Right atrium auricular region (tissue), 2 donors: ENCODE measurements at places on chromosomes 2 and 18. TPM values are rescaled to one million over a fixed set of nuclear protein-coding genes. Genes with fewer than 3 reads are reported as not detected.

GRCh38 chr2:209671020-209671680 lies 100.5 kb upstream of the UNC80 start:
- H3K4me1 ChIP-seq = no peaks in the 10 kb centered on the region
- H3K27ac ChIP-seq = no peak overlapping the region
- no peaks in the 10 kb centered on the region for H3K36me3 ChIP-seq
- DNase-seq = no peak
- no peak overlapping the region for H3K4me3 ChIP-seq

DNA sequence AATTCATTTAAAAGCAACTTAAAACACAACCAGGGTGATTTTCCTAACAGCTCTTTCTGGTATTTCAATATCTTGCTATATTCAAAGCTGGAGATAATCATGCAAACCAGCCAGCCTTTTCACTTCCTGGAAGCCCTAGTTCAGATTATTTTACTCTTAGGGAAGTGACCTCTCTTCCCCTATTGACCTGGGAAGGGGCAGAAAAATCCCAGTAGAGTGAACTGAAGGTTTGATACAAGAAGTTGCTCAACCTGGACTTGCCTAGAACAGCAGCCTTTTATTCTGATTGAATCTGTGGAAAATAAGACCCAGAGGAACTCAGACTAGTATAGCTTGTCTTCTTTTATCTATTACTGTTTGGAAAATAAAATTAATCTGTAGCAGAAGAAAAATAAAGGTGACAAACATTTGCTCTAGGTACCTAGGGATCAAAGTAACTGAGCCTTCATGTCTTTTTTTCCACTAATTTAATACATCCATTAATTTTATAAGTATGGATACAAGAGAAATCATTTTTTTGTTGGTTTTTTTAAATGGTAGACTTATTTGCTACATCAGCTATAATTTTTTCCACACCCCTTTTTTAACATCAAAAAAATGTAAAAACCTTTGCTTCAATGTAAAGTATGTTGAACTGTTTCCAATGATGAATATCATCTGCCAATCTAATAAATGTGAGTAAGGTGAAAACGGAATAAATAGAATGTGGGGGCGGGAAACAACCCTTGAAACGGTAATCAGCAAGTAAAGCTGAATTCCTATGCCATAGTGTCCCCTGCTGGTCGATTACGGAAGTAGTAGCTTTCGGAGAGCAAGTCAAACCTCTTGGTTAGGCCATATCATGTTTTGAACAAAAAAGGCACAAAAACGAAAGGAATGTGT lies 629.9 kb downstream of the NRXN1 start:
- no peak for DNase-seq
- no peak overlapping the region for H3K4me3 ChIP-seq
- no peak overlapping the region for H3K27ac ChIP-seq
- H3K27me3 ChIP-seq = no peaks in the 10 kb centered on the region
- no peaks in the 10 kb centered on the region for H3K36me3 ChIP-seq

DNA sequence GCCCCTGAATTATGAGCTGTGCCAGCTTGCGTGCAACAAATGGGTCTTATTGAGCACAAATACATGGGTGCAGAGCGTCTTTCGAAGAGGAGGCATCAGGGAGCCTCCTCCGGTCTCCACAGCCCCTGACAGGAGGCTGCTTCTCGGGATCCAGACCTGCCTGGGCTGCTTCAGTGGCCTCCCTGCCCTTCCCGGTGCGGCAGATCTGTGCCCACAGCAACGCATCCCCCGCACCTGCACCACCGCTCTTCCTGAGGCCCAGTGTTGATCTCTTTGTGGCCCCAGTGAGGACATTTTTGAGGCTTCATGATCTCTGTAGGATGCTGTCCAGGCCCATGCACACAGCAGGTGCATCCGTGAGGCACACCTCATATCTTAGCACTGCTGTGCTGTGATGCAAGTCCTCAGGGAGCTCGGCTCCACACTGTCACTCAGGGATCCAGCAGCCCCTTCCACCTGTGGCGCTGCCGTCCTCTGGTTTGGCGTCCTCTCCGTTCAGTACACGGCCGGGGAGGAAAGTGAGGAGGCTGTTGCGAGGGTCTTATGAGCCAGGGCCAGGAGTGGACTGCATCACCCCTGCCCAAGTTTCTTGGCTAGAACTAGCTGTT lies 17.4 kb downstream of the RTP5 start:
- no peaks in the 10 kb centered on the region for H3K36me3 ChIP-seq
- H3K27ac ChIP-seq = no peak overlapping the region
- H3K4me3 ChIP-seq = no peak overlapping the region

- no peak overlapping the region for H3K4me3 ChIP-seq
- no peaks in the 10 kb centered on the region for H3K27me3 ChIP-seq
- H3K27ac ChIP-seq = no peak overlapping the region
- no peak for DNase-seq
- H3K4me1 ChIP-seq = no peaks in the 10 kb centered on the region
- H3K36me3 ChIP-seq = no peaks in the 10 kb centered on the region
These were observed 78.1 kb upstream of the ZEB2 start for GRCh38 chr2:144597894-144598593.

GRCh38 chr18:43049021-43049420 lies 66.5 kb downstream of the RIT2 start:
- no peaks in the 10 kb centered on the region for H3K4me1 ChIP-seq
- H3K4me3 ChIP-seq = no peak overlapping the region
- no peaks in the 10 kb centered on the region for H3K27me3 ChIP-seq
- no peaks in the 10 kb centered on the region for H3K36me3 ChIP-seq
- H3K27ac ChIP-seq = no peak overlapping the region
- no peak for DNase-seq

GRCh38 chr18:524466-524865 lies 24.0 kb upstream of the COLEC12 start:
- H3K27me3 ChIP-seq = no peaks in the 10 kb centered on the region
- no peaks in the 10 kb centered on the region for H3K36me3 ChIP-seq
- H3K4me3 ChIP-seq = no peak overlapping the region
- no peaks in the 10 kb centered on the region for H3K4me1 ChIP-seq
- no peak for DNase-seq

DNA sequence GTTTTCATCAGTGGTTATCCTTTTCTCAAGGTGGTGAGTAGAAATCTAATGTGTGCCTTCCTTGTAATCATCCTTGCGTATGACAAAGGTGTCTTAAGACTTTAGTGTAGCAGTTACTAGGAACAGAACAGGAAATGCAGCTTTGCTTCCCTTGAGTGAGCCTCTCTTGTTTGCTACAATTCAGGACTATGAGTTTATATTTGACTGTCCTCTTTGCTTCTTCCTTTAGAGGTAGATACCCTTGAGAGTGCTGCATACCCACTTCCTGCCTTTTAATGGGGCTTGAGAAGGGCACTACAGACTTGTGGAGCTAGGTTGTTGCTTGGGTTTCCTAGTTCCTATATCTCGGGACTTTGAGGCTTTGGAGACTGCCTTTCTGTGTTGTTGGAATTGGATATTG lies 3.8 kb downstream of the KCNJ13 start:
- no peaks in the 10 kb centered on the region for H3K4me1 ChIP-seq
- no peaks in the 10 kb centered on the region for H3K27me3 ChIP-seq
- H3K4me3 ChIP-seq = no peak overlapping the region
- H3K27ac ChIP-seq = no peak overlapping the region
- no peak for DNase-seq

- H3K27me3 ChIP-seq = no peaks in the 10 kb centered on the region
- no peak overlapping the region for H3K4me3 ChIP-seq
- no peak for DNase-seq
- H3K36me3 ChIP-seq = no peaks in the 10 kb centered on the region
- no peak overlapping the region for H3K27ac ChIP-seq
These were observed 106.3 kb downstream of the ABCA12 start for GRCh38 chr2:215032153-215032552.

- H3K4me3 ChIP-seq = no peak overlapping the region
- no peaks in the 10 kb centered on the region for H3K4me1 ChIP-seq
- no peak for DNase-seq
- no peaks in the 10 kb centered on the region for H3K36me3 ChIP-seq
- H3K27ac ChIP-seq = no peak overlapping the region
- H3K27me3 ChIP-seq = no peaks in the 10 kb centered on the region
These were observed 30.9 kb upstream of the RNF149 start for GRCh38 chr2:101339266-101339880.

DNA sequence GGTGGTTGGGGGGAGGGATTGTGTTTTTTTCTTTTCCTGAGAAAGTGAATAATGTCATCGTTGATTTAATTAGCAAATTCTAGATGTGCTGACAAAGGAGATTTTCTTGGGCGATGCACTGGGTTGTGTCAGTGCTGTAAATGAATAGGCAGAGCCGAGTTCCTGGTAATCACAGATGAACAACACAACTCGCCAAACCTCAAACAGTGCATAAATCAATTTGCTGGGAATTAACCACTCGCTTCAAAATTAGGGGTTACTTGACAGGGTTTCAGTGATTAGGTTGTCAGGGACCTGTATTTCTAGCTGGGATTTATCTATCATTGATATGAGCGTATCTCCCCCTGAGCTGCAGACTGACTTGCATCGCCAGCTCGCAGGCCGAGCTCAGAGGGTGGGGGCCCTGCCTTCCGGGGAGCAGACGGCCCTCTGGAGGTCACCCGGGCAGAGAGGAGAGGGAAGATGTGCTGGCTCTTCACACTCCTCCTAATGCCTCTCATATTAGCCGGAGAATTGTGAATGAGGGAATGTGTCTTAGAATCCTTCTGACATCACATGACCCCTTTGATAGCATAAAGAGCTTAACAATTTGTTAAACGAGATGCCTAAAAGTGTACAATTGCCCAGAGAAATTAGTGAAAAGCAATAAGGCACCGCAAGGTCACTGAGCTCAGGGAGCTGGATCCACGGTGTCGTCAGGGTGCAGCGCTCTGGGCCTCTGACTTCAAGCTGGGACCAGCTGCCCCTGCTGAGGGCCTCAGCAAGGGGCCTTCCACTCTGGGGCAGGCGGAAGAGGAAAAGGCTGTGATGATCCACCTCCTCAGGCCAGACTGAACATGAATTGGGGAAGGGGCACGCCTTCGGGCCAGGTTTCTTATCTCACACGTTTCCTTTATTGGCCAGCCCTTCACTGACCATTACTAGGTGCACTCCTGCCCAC lies 48.9 kb downstream of the SMIM21 start:
- no peaks in the 10 kb centered on the region for H3K36me3 ChIP-seq
- H3K27ac ChIP-seq = no peak overlapping the region
- H3K4me1 ChIP-seq = no peaks in the 10 kb centered on the region
- no peaks in the 10 kb centered on the region for H3K27me3 ChIP-seq
- no peak overlapping the region for H3K4me3 ChIP-seq

GRCh38 chr2:137467246-137467862 lies 496.9 kb upstream of the HNMT start:
- no peaks in the 10 kb centered on the region for H3K27me3 ChIP-seq
- H3K4me1 ChIP-seq = no peaks in the 10 kb centered on the region
- H3K4me3 ChIP-seq = no peak overlapping the region

GRCh38 chr2:53933329-53933728 lies 37.5 kb downstream of the PSME4 start:
- H3K4me3 ChIP-seq = no peak overlapping the region
- no peak overlapping the region for H3K27ac ChIP-seq
- peaks cover 93% of the 10 kb centered on the region for H3K36me3 ChIP-seq
- DNase-seq = no peak

DNA sequence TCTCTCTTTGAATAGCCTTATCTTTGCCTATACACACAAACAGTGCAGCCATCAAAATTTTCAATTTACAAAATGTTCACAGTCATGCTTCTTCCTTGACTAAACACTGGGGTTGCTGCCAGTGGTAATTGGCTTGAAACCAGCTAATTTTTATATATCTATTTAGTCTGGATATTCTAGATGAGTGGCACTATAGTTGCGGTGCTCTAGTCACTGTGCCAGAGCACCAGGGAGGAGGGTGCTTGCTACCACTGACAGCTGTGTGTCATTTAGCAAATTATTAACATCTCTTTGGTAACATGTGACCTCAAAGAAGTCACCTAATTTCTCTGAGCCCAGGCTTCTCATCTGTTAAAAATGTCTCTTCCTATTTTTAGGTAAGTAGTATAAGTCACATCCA lies 130.4 kb downstream of the MEIS1 start:
- DNase-seq = no peak
- no peaks in the 10 kb centered on the region for H3K4me1 ChIP-seq
- H3K36me3 ChIP-seq = peaks cover 7% of the 10 kb centered on the region

GRCh38 chr2:158600155-158600802 lies 143.5 kb downstream of the PKP4 start:
- H3K27me3 ChIP-seq = no peaks in the 10 kb centered on the region
- peaks cover 21% of the 10 kb centered on the region for H3K4me1 ChIP-seq
- H3K27ac ChIP-seq = peak overlapping the region; percentile 53
- H3K36me3 ChIP-seq = no peaks in the 10 kb centered on the region
- peak; percentile 76 for DNase-seq

DNA sequence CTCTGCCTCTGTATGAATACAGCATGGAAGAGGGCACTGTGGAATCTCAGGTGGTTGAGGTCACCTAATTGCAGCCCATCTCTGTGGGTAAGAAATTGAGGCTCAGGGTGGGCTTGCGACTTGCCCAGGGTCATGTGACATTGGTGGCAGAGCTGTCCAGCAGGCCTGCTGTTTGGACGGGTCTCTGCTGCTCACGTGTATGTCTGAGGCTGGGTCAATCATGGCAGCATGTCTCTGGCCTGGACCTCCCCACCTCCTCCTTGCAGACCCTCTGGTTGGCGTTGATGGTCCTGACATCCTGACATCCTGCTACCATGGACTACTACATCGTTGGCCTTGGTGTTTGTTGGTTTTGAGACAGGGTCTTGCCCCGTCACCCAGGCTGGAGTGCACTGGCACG lies 64.3 kb upstream of the HPCAL1 start:
- no peaks in the 10 kb centered on the region for H3K4me1 ChIP-seq
- H3K27me3 ChIP-seq = no peaks in the 10 kb centered on the region
- no peak for DNase-seq
- no peak overlapping the region for H3K4me3 ChIP-seq

XIRP2 gene
- 42.8 TPM for total RNA-seq

OSR1 gene
- total RNA-seq = 55.7 TPM

RND3 gene
- 9.6 TPM for total RNA-seq

SLC9A2 gene
- total RNA-seq = not detected

KCNG3 gene
- total RNA-seq = not detected
